A549 treated with CpdA at 1 μM for 4 hours (cell line): ENCODE measurements at places on chromosomes 7 and 10. TPM values are rescaled to one million over a fixed set of nuclear protein-coding genes. Genes with fewer than 3 reads are reported as not detected.

CPVL gene
- total RNA-seq: 0.16 to 0.45 TPM (median 0.24 TPM) in 5 replicates

MRLN gene
- total RNA-seq: not detected in 5 replicates

KCND2 gene
- not detected in 5 replicates for total RNA-seq

CCDC172 gene
- not detected in 5 replicates for total RNA-seq

TEX36 gene
- not detected in 5 replicates for total RNA-seq

SYT15 gene
- total RNA-seq: 2.2 to 2.8 TPM (median 2.6 TPM) in 5 replicates

HTRA1 gene
- total RNA-seq: 51.9 to 65.1 TPM (median 52.8 TPM) in 5 replicates

RBM20 gene
- 1.1 to 1.8 TPM (median 1.4 TPM) in 5 replicates for total RNA-seq

STK31 gene
- total RNA-seq: 0.27 to 0.81 TPM (median 0.62 TPM) in 5 replicates

ZFYVE27 gene
- total RNA-seq: 20.9 to 25.1 TPM (median 23.4 TPM) in 5 replicates

ANKRD61 gene
- total RNA-seq: 0.38 to 0.90 TPM (median 0.61 TPM) in 5 replicates

AZGP1 gene
- not detected in 5 replicates for total RNA-seq

PRKAG2 gene
- 31.6 to 38.3 TPM (median 35.8 TPM) in 5 replicates for total RNA-seq

NUTM2B gene
- total RNA-seq: 0.14 to 0.38 TPM (median 0.23 TPM) in 5 replicates

GBX1 gene
- not detected in 5 replicates for total RNA-seq

MOGAT3 gene
- 0.08 TPM in 1 of 5 replicates, not detected in the others for total RNA-seq

FAM25G gene
- 1.1 to 2.6 TPM (median 1.4 TPM) in 4 of 5 replicates, not detected in the other for total RNA-seq

CNTNAP2 gene
- total RNA-seq: 0.03 TPM in 1 of 5 replicates, not detected in the others

RELN gene
- total RNA-seq: 0.03 to 0.06 TPM in 2 of 5 replicates, not detected in the others

MPP7 gene
- total RNA-seq: 0.05 to 0.28 TPM (median 0.19 TPM) in 5 replicates

CACNB2 gene
- total RNA-seq: not detected in 5 replicates

TRIM50 gene
- total RNA-seq: not detected in 5 replicates

SPDYE11 gene
- total RNA-seq: not detected in 5 replicates

ZNF488 gene
- total RNA-seq: 9.1 to 13.4 TPM (median 13.1 TPM) in 5 replicates

RNF32 gene
- total RNA-seq: 1.1 to 1.9 TPM (median 1.6 TPM) in 5 replicates

ZNHIT1 gene
- 73.6 to 100 TPM (median 92.5 TPM) in 5 replicates for total RNA-seq

CCL26 gene
- total RNA-seq: 7.6 to 14.5 TPM (median 8.5 TPM) in 5 replicates

OR2A42 gene
- not detected in 5 replicates for total RNA-seq

EGR2 gene
- total RNA-seq: 0.28 to 0.60 TPM (median 0.35 TPM) in 5 replicates

OR6V1 gene
- total RNA-seq: not detected in 5 replicates

CPA2 gene
- total RNA-seq: 0.08 to 0.20 TPM (median 0.09 TPM) in 3 of 5 replicates, not detected in the others

CASD1 gene
- total RNA-seq: 8.8 to 10.9 TPM (median 9.8 TPM) in 5 replicates

CREB5 gene
- 3.6 to 5.1 TPM (median 4.0 TPM) in 5 replicates for total RNA-seq

RBAK gene
- 5.4 to 7.6 TPM (median 5.7 TPM) in 5 replicates for total RNA-seq

PTPN12 gene
- total RNA-seq: 48.0 to 74.6 TPM (median 49.8 TPM) in 5 replicates

NXPH1 gene
- total RNA-seq: not detected in 5 replicates

AUTS2 gene
- 2.9 to 4.8 TPM (median 4.2 TPM) in 5 replicates for total RNA-seq

CALHM3 gene
- total RNA-seq: 0.21 to 0.63 TPM (median 0.36 TPM) in 5 replicates

TAS2R41 gene
- not detected in 5 replicates for total RNA-seq

SMNDC1 gene
- total RNA-seq: 44.9 to 57.2 TPM (median 48.5 TPM) in 5 replicates

COMMD3 gene
- 48.4 to 52.2 TPM (median 49.5 TPM) in 5 replicates for total RNA-seq
